Effector memory CD4-positive, alpha-beta T cell (primary cell): ENCODE measurements at places on chromosomes 2 and 18.

GRCh38 chr2:160876029-160876428 lies 284.2 kb upstream of the TANK start:
- H3K36me3 ChIP-seq: no peaks in the 10 kb centered on the region
- no peaks in the 10 kb centered on the region for H3K27me3 ChIP-seq
- H3K27ac ChIP-seq: no peak overlapping the region
- H3K4me3 ChIP-seq: no peak overlapping the region
- H3K4me1 ChIP-seq: no peaks in the 10 kb centered on the region

GRCh38 chr2:173448938-173449471 lies 94.3 kb downstream of the CDCA7 start:
- no peaks in the 10 kb centered on the region for H3K36me3 ChIP-seq
- H3K27me3 ChIP-seq: peaks cover 3% of the 10 kb centered on the region
- no peak overlapping the region for H3K27ac ChIP-seq
- DNase-seq: peak; percentile 2

- no peak overlapping the region for H3K27ac ChIP-seq
- H3K4me3 ChIP-seq: no peak overlapping the region
- H3K36me3 ChIP-seq: no peaks in the 10 kb centered on the region
- DNase-seq: no peak
Observed at GRCh38 chr2:108165729-108166128, 74.0 kb upstream of the SULT1C3 start.

DNA sequence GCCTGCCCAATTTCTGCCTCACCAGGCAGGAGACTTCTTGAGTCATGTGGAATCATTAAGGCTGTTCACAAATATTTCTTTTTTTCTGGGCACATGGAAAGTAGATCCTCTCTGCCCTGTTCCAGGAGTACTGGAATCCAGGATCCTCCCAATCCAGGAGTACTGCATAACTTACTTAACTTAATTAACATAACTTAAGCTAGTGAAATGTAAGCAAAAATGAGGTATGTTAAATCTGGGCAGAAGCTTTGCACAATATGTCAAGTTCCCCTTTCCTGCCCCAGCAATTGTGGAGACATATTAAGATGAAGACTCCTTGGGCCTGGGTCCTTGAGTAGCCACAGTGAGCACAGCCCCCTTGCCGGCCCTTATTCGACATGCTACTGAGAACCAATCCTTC lies 3.2 kb downstream of the CD207 start:
- H3K27me3 ChIP-seq: no peaks in the 10 kb centered on the region
- H3K4me1 ChIP-seq: no peaks in the 10 kb centered on the region
- no peak overlapping the region for H3K4me3 ChIP-seq

GRCh38 chr18:71807586-71807985 lies 736.6 kb downstream of the CBLN2 start:
- no peaks in the 10 kb centered on the region for H3K27me3 ChIP-seq
- H3K36me3 ChIP-seq: no peaks in the 10 kb centered on the region
- no peak for DNase-seq
- H3K4me1 ChIP-seq: no peaks in the 10 kb centered on the region
- H3K4me3 ChIP-seq: no peak overlapping the region

DNA sequence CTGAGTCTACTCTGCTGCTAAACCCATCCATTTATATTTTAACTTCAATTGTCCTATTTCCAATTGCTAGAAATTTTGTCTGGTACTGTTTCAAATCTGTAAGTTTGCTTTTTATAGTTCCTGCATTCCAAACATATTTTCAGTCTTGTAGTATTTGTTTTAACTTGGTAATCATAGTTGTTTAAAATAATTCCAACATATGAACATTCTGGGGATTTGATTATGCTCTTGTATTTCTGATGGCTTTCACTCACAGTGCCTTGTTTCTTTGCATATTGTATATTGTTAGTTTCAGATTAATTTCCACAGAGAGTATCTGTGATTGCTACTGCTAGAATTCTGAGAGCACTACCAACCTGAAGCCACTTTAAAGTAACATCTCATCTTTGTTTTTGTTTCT lies 202.4 kb downstream of the ETAA1 start:
- H3K4me1 ChIP-seq: no peaks in the 10 kb centered on the region
- H3K27me3 ChIP-seq: no peaks in the 10 kb centered on the region

DNA sequence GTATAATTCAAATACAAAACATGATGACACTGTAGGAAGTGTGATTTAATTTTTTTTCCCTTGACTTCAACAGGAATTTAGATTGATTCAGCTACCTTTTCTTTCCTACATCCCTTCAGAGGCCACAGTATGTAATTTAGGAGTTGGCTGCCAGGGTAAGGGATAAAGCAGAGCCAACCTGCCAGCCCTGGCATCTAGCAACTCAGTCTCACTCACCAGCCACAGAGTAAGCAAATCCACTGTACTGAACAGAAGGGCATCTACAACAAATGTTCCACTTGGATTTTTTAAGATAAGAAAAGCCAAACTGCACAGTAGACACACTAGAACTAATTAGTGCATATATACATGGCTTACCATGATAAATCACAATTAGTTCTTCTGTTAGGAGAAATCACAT lies 54.3 kb upstream of the PEX13 start:
- no peaks in the 10 kb centered on the region for H3K27me3 ChIP-seq
- no peak for DNase-seq
- peaks cover 15% of the 10 kb centered on the region for H3K4me1 ChIP-seq
- no peak overlapping the region for H3K27ac ChIP-seq

DNA sequence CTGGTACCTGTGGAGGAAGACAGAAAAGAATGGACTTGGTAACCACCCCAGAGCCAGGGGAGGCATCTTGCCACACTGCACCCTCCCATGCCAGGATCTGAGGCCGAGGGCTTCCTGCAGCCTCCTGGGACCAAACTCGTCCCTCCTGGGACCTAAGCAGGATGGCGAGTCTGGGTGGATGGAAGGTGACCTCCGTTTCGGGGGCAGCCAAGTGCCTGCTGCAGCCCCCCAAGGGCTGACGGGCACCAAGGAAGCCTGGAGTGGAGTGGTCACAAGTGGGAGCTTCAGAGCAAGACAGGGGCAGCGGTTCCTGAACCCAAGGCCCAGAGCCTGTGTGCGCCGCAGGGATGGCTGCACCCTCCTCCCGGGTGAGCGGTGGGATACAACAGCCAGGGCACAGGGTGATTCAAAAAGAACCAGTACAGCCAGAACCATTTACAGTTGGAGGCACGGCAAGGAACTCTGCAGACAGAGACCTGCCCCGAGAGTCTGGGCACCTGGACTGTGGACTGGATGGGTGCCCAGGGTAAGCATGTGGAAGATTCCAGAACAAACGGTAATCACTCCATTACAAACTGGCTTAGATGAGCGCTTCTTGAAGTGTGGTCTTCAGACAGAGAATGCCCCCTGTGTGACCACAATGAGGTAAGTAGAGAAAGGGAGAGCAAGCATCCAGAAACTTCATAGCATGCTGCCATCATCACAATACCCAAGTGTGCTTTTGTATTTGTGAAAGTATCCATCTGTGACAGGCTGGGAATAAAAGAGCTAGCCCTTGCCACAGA lies 12.1 kb downstream of the HS1BP3 start:
- no peak overlapping the region for H3K27ac ChIP-seq
- no peaks in the 10 kb centered on the region for H3K27me3 ChIP-seq
- peaks cover 5% of the 10 kb centered on the region for H3K4me1 ChIP-seq

- no peak overlapping the region for H3K4me3 ChIP-seq
- no peaks in the 10 kb centered on the region for H3K27me3 ChIP-seq
- H3K4me1 ChIP-seq: no peaks in the 10 kb centered on the region
- no peak for DNase-seq
Observed at GRCh38 chr18:55425698-55426097, 162.3 kb downstream of the TCF4 start.

DNA sequence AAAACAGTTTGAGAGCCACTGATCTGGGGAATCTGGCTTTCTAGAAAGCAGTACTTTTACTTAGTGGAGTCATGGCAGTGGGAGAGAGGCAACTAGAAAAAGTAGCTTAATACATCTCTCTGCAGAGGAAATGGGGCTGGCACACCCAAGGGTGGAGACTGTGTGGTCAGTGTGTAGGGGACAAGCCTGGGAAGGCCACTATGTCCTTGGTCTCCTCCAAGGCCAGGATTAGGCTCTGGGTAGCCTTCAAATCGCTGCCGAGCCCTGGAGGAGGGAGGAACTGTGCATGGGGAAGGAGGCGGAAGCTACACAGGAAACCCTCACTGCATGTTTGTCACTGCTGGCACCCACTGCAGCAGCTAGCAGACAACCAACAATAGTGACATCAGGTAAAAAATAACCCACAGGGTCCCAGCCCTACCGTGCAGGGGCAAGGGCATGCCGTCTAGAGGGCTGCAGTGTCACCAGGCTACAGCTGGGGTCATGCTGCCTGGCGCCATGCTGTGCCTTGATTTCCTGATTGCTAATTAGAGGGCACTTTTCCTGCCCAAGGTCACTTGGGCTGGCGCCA lies 34.8 kb downstream of the LBH start:
- peak overlapping the region; percentile 38 for H3K4me3 ChIP-seq
- H3K27me3 ChIP-seq: no peaks in the 10 kb centered on the region
- peak overlapping the region; percentile 70 for H3K27ac ChIP-seq
- peaks cover 42% of the 10 kb centered on the region for H3K4me1 ChIP-seq
- peak; percentile 61 for DNase-seq
